H1 (cell line): ENCODE measurements at places on chromosomes 5 and 9. TPM values are rescaled to one million over a fixed set of nuclear protein-coding genes. Genes with fewer than 3 reads are reported as not detected.

- DNase-seq = no peak
Measured at GRCh38 chr5:43141211-43141610, 20.5 kb downstream of the ZNF131 start.

- no peak for DNase-seq
Measured at GRCh38 chr5:103511554-103511885, 51.1 kb downstream of the NUDT12 start.

DNA sequence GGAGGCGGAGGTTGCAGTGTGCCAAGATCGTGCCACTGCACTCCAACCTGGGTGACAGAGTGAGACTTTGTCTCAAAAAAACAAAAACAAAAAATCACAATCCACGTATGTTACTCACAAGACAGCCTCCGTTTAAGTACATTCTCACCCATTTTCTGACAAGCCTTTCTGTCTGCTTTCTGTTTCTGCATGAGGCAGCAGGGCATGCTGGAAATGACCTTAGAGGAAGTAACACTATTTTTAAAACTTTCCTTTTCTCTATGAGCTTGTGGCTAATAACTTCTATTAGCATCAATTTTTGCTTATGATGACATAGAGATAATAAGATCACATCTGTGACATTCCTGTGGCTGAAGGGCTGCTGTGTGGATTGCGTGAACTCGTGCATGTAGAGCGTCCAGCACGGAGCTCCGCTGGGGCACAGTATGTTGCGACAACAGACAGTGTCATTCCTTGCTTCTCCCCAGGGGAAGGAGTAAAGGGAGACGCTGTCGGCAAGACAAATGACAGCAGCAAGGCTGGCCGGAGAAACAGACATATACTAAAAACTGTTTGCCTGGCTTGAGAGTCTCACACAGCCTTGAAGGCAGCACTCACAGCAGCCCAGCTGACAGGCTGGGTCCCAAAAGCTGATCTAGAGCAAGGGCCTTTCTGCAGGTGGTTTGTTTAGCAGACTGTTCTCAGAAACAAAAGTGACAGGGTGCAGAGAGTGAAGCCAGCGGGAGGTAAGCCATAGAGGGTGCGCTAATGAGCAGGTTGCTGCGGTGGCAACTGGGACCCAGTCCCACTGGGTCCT lies 1.6 kb downstream of the BTNL3 start:
- DNase-seq = no peak

- DNase-seq = no peak
Measured at GRCh38 chr5:16978296-16978695, 42.2 kb upstream of the MYO10 start.

DNA sequence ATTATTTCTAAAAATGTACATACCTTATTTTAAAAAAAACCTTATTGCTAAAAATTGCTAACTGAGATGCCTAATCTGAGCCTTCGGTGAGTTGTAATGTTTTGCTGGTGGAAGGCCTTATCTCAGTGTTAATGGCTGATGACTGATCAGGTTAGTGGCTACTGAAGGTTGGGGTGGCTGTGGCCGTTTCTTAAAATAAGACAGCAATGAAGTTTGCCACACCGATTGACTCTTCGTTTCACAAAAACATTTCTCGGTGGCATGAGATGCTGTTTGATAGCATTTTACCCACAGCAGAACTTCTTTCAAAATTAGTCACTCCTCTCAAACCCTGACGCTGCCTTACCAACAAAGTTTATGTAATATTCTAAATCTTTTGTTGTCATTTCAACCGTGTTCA lies 14.7 kb downstream of the CENPK start:
- DNase-seq = no peak

DNA sequence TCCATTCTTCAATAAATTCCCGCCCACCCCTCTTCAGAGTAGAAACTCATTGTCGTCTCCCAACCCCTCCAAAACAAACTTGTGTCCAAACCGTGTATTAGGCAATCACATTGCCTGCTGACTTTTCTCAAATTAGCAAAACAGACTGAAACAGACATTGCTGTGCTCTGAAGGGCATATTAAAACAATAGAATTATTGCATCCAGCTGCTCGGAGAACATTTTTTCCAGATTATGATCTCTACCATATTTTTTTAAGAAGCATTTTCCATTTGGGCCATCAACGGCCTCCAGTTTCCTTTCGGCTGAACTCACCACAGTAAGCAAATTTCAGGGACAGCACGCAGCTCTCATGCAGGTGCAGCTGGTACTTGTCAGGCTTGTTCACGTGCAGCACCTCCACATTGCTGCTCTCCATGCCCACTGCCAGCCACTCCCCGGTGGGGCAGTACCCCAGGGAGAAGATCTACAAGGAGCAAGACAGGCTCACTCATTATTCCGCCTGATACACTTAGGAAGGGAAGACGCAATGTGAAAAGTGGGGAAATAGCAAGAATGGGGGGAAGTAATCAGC lies 104.1 kb downstream of the TLE1 start:
- DNase-seq = no peak

GRCh38 chr9:136840140-136840876 lies 2.0 kb upstream of the AJM1 start:
- no peak for DNase-seq

DNA sequence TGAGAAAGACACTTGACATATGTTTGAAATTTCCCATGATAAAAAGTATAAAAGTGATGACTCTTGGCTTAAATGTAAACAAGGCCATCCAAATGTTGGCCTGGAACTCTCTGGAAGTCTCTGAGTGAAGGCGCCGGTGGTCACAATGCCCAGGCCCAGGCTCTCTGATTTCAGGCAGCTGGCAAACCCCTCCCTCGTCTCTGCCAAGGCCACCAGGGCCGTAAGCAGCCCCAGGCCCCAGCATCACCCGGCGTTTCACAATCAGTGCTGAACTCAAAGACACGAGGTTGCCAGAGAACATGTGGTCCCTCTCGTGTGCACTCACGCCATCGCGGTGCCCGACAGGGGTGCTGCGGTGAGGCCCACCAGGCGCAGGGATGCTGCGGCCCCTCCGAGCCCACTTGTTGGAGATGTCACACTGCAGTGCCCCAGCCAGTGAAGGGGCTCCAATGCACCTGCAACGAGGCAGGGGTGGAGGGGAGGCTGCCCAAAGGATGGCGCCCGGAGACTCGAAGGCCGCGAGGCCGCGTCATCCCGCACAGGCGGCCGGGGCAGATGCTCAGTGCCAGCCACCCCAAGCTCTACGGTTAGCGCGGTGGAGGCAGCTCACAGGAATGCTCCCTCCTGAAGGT lies 15.0 kb downstream of the LPCAT1 start:
- no peak for DNase-seq

GRCh38 chr5:160231783-160232342 lies 2.6 kb downstream of the FABP6 start:
- DNase-seq = no peak

- no peak for DNase-seq
Measured at GRCh38 chr5:178208540-178209227, 4.4 kb downstream of the HNRNPAB start.

GRCh38 chr9:79537838-79538237 lies 33.9 kb upstream of the TLE4 start:
- no peak for DNase-seq

DNA sequence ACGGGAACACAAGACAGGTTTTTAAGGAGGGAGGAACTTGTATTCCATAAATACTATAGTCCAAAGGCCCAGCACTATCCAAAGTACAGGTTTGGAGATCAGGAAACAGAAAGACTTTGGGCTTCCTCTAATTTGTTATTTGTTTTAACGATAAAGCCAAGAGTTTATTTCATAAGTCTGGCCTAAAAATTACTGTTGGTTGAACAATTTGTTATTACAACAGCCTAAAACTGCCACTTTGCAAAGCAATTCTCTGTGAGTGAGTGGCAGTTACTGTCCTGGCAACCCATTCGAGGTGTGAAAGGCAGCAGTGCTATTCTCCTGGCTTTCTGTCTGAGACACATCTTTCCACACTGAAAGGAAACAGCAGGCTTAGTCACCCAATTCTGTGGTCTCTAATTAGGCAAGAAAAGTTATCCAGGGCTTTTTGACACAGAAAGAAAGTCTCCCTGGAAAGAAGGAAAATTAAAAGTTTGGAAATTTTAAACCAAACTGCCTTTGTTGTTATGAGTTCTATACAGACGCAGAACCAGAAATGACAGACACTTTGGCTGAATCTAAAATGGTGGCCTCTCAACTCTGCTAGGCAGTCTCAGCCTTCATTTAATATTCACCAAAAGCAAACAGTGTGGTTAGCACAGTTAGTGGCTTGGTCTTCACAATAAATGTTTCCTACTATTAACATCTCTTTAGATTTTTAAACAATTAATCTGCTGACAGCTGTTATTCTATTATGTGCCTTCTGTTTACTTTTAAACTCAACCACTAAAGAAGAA lies 33.9 kb downstream of the PSMB7 start:
- DNase-seq = no peak

GRCh38 chr9:126652140-126652582 lies 38.4 kb downstream of the LMX1B start:
- no peak for DNase-seq

DNA sequence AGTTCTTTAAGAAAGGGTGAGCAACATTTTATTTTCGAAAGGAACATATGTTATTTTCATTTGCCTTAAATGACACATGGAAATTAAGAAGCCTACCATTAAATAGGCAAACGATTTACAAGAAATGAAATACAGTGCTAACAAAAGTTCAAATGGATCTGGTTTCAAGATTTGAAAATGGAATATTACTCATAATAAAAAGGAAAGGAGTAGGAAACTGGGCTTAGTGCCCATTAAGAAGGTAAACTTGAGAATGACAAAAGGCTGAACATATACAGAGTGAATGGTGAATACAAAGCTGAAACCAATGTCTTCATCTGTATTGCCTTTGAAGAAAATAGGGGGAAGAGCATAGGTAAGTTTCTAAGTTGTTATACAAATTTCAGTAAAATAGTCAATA lies 974.2 kb upstream of the C9orf72 start:
- no peak for DNase-seq

DNA sequence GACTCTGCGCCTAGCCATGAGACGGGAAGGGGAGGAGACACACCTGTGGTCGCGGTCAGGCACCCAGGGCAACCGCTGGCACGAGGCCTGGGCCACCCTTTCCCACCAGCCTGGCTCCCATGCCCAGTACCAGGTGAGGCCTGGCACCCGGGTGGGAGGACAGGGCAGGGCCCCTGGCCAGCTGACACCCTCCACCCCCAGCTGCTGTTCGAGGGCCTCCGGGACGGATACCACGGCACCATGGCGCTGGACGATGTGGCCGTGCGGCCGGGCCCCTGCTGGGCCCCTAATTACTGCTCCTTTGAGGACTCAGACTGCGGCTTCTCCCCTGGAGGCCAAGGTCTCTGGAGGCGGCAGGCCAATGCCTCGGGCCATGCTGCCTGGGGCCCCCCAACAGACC lies 5.0 kb downstream of the MAMDC4 start:
- DNase-seq = peak; percentile 52

DNA sequence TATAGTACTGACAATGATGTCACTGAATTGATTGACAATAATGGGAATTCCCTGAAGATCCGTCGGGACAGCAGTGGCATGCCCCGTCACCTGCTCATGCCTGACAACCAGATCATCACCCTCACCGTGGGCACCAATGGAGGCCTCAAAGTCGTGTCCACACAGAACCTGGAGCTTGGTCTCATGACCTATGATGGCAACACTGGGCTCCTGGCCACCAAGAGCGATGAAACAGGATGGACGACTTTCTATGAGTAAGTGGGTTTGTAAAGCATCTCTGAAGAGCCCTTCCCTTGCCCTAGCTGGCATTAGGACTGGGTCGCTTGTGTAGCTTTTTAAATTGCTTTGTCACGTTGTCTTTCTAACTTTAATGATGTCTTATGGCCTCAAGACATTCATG lies 72.7 kb upstream of the WWC1 start:
- DNase-seq = no peak

GRCh38 chr9:87718852-87719612 lies 6.9 kb upstream of the CTSL start:
- DNase-seq = no peak

DNA sequence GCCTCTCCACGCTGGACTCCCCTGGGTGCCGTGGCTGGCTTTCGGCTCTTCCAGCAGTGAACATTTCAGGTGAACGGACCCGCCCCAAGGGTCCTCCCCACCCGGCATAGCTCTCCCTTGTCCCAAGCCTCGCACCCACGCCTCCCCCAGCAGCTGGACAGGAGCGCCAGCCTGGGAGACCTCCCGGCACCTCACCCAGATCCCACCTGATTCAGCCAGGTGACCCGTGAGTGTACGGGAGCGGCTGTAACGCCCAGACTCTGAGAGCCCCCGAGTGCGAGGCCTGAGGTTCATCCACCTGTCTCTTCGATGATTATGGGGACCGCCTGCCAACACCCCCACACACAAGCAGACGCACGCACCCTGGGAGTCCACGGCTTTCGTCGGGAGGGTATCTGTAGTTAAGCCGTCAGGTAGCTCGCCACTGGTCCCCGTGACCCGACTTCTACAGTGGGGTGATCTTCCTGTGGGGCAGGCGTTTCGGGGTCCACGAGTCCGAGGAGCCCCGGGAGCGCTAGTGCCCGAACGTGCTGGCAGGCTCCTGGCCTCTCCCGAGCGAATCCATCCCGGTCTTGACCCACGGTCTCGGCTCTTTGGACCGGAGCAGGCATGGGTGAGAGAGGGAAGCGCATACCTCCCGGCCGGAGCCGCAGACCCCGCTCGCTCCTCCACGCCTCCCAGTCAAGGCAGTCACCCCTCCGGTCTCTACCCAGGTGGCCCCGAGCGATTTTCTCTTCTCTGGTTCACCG lies 14.9 kb downstream of the TRIM7 start:
- DNase-seq = no peak

LMX1B gene
- total RNA-seq = 0.37 and 0.52 TPM in 2 replicates

PCDHGA4 gene
- 1.9 and 2.5 TPM in 2 replicates for total RNA-seq

TMOD1 gene
- 0.88 and 1.1 TPM in 2 replicates for total RNA-seq

AK8 gene
- total RNA-seq = 0.48 and 0.52 TPM in 2 replicates

ARHGEF28 gene
- total RNA-seq = 0.77 and 1.0 TPM in 2 replicates
